Activated B cell treated with CpG ODN at 0.5 μM for 24 hours (primary cell): ENCODE measurements at places on chromosomes 5 and 9. TPM values are rescaled to one million over a fixed set of nuclear protein-coding genes. Genes with fewer than 3 reads are reported as not detected.
A peak's percentile ranks its signal among the peaks of the same experiment; 100 is the strongest.

DNA sequence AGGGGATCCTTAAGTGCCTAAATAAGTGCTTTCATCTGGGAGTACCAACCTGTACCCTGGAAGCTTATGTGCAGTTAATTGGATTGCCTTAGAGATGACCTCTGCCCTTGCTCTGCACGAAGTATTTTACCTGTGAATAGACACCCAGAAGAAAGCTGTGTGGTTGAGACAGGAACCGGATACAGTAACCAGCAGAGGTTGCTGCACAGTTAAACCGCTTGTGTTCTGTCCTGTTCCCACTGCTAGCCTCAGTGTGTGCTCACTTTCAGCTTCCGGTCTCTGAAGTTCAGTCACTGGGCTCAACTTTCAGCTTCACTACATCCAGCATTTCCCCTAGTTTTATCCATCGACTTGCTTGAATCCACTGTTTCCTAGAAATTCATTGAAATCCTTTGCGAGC is 185.3 kb downstream of the FAM170A start:
- H3K27me3 ChIP-seq = no peaks in the 10 kb centered on the region
- no peaks in the 10 kb centered on the region for H3K36me3 ChIP-seq
- no peak overlapping the region for H3K27ac ChIP-seq

GRCh38 chr9:113012492-113012891 is 500 bp upstream of the ZNF883 start:
- H3K4me3 ChIP-seq = peak overlapping the region; percentile 76
- DNase-seq = no peak
- H3K27ac ChIP-seq = no peak overlapping the region
- peaks cover 7% of the 10 kb centered on the region for H3K27me3 ChIP-seq

DNA sequence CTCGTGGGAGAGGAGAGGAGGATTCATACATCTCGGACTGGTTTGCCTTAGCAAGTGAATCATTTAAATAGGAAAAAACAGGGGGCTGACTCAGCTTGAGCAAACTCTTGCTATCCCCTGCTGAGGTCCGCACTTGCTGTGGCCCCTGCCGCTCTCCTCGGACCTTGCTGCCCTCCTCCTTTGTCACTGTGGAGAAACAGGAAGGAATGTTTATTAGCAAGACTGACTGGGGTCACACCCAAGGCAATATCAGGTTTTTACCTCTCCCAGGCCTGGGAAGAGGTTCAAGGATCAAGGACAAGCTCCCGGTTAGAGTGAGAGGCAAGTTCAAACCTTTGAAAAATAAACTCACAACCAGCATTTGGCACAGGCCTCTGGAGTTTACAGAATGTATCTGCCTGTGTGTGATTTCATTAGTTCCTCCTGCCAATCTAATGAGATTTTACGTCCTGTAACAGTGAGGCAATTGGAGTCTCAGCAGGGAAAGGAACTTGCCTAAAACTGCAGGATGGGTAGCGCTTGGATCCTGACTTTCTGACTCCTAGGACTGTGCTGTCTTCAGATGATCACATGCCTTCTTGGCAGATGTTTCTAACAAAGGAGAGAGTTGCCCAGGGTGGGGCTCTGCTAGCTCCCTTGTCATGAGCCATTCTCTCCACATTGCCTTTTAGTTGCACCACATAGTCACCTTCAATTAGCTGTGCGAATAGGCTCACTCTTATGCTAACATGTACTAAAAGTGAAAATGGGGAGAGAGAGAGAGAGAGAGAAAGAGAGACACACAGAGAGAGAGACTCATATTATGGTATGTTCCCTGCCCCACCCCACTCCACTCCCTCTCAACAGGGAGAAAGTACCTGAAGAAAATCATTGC is 108.6 kb upstream of the CDKN2B start:
- no peaks in the 10 kb centered on the region for H3K4me1 ChIP-seq
- DNase-seq = no peak
- no peak overlapping the region for H3K27ac ChIP-seq
- no peak overlapping the region for H3K4me3 ChIP-seq

DNA sequence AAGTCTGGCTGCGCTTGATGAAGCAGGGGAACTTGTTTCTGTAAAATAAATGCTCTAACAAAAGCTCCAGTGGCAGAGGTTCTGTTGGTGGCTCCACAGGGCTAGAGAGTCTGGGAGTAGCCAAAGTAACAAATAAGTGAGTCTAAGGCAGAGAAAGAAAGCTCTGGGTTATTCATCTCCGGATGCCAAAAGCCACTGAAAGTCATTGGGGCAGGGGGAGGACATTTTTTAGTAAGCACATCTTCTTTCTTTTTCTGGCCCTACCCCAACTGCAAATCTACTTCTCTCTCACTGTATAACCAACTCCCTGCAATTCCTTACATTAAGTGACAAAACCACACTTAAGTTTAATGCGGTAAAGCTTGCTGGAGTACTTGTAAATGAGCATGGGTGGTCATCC is 141.6 kb downstream of the INSYN2B start:
- no peak for DNase-seq
- peaks cover 62% of the 10 kb centered on the region for H3K36me3 ChIP-seq
- no peak overlapping the region for H3K27ac ChIP-seq
- H3K27me3 ChIP-seq = no peaks in the 10 kb centered on the region

GRCh38 chr9:21589344-21590056 is 107.4 kb upstream of the IFNE start:
- no peak overlapping the region for H3K4me3 ChIP-seq
- peaks cover 5% of the 10 kb centered on the region for H3K27me3 ChIP-seq

GRCh38 chr5:108830705-108831276 is 83.1 kb downstream of the FER start:
- H3K4me1 ChIP-seq = no peaks in the 10 kb centered on the region
- no peak overlapping the region for H3K27ac ChIP-seq
- peaks cover 6% of the 10 kb centered on the region for H3K36me3 ChIP-seq
- H3K4me3 ChIP-seq = no peak overlapping the region
- no peak for DNase-seq

The INSL4 gene
- not detected in 2 replicates for total RNA-seq

- no peak overlapping the region for H3K4me3 ChIP-seq
- no peaks in the 10 kb centered on the region for H3K36me3 ChIP-seq
- DNase-seq = no peak
- H3K27ac ChIP-seq = no peak overlapping the region
- no peaks in the 10 kb centered on the region for H3K4me1 ChIP-seq
Measured at GRCh38 chr9:118577121-118577520, 792.1 kb downstream of the BRINP1 start.

DNA sequence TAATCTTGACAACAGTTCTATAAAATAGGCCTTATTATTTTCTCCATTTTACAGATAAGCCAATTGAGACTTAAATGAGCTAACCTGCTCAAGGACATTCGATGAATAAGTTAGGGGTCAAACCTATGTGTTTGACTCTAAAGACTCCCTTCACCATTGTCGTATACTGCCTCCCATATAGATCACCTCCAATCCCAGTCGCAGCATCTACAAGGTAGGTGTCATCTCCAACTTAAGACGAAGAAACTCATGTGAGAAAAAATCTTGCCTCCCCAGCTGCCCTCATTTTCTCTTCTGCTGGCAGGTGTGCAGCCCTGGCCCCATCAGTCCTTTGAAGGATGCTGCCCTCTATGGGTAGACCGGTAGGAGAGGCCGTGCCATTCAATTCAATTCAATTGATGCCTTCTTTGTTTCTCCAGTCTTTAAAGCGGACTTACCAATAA is 75.2 kb upstream of the SMARCA2 start:
- H3K36me3 ChIP-seq = no peaks in the 10 kb centered on the region
- peak overlapping the region; percentile 15 for H3K4me3 ChIP-seq
- DNase-seq = no peak
- peaks cover 25% of the 10 kb centered on the region for H3K4me1 ChIP-seq

The SPATA31A3 gene
- not detected in 2 replicates for total RNA-seq

The PCDHB2 gene
- total RNA-seq = not detected in 2 replicates

- DNase-seq = no peak
- H3K27ac ChIP-seq = no peak overlapping the region
- no peaks in the 10 kb centered on the region for H3K4me1 ChIP-seq
- H3K36me3 ChIP-seq = no peaks in the 10 kb centered on the region
Measured at GRCh38 chr5:133665571-133665970, 53.2 kb upstream of the FSTL4 start.

DNA sequence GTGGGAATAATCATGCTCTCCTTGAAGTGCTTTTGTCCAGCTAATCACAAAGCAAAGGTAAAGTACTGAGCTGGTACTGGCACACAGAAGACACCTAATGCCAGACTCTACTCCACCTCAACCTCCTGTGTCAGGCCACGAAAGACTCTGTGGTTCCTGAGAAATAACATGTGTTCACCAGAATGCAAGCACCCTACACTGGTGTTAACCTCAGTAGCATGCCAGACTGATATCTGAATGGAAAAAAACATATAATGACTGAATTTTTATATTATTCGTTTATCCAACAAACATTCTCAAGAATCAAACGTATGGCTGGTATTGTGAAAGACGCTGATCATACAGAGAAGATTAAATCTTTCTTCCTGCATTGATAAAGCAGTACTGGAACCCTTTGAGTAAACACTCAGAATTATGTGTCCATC is 97.1 kb upstream of the IFNE start:
- no peaks in the 10 kb centered on the region for H3K36me3 ChIP-seq
- DNase-seq = no peak
- H3K4me3 ChIP-seq = no peak overlapping the region
- peaks cover 3% of the 10 kb centered on the region for H3K27me3 ChIP-seq

- no peak overlapping the region for H3K27ac ChIP-seq
- H3K4me3 ChIP-seq = no peak overlapping the region
- H3K4me1 ChIP-seq = no peaks in the 10 kb centered on the region
- DNase-seq = no peak
Measured at GRCh38 chr5:93349613-93350012, 231.4 kb downstream of the NR2F1-AS1 start.
